ENCODE measurements at places on chromosomes 16 and 17. TPM values are rescaled to one million over a fixed set of nuclear protein-coding genes. Genes with fewer than 3 reads are reported as not detected.

Gene HOXB13
- total RNA-seq = not detected

Gene MT1E
- 54.1 TPM for total RNA-seq

DNA sequence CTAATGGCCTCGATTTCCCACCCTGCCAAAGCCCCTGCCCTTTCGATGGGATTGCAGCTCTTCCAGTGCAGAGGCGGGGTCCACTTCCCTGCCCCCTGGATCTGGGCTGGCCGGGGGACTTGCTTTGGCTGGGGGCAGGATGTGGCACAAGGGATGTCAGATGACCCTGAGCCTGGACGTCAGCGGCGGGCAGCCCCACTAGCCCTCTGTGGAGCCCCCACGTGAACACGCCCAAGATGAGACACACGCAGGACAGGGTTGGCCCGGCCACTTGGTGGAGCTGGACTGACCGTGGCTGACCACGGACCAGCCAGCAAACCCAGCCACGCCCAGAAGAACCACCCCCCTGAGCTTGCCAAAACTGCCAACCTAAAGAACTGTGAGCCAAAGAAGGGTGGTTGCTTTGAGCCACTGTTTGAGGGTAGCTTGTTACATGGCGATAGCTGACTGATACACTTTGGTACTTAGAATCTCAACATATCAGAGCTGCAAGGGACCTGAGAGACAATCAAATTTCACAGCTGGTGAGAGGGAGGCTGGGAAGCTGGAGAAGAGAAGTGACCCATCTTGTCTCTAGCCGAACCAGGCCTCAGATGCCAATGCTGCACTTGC lies 46.6 kb upstream of the PABPN1L start:
- DNase-seq = no peak

DNA sequence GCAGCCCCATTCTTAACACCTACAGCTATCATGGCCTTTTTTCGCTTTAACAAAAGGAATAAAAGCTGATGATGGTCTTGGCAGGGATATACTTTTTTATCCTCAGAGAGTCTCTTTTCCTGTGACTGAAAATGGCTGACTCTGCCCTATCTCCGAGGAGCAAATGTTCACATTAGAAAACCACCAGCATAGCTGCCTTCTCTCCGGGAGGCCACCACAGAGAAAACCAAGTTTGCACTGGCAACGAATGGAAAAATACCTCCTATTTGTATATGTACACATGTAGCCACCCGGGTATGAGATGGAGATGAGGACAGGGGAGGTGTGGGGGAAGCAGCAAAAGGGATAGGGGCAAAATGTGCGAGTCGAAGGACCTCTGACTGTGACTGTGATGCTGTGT lies 88.2 kb downstream of the STX8 start:
- DNase-seq = no peak

DNA sequence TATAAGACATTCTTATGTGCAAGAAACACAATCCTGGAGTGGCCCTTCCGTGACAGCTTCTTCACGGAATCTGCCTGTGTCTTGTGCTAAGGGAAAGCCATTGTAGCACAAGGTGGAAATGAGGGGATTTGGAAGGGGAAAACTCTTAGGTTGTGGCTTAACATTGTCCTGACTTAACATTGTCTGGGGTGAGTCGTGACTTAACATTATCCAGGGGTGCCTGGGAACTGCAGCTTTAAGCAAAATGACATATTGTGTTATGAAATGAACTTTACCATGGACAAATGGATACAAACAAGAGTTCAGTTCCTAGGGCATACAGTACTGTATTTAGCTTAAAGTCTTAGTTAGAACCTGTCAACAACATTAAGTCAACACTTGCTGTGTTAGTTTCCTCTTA lies 323.9 kb downstream of the CPPED1 start:
- no peak for DNase-seq

DNA sequence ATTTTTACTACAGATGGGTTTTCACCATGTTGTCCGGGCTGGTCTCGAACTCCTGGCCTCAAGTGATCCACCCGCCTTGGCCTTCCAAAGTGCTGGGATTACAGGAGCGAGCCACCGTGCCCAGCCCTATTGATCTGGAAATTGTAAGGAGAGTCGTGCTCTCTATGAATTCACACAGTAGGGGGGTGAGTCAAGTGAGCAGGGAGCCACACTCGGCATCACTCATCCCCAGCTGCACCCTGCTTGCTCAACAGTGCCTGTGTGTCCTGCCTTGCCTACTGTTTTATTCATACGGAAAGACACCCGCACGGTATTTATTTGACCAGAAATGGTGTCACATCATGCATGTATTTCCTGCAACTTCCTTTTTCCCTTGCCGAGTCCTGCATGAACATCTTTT lies 157.2 kb upstream of the FOXF1 start:
- no peak for DNase-seq
